ENCODE measurements at places on chromosomes 1 and 21. TPM values are rescaled to one million over a fixed set of nuclear protein-coding genes. Genes with fewer than 3 reads are reported as not detected.

TLR5 gene
- 7.2 TPM for total RNA-seq

S100A8 gene
- 29.7 TPM for total RNA-seq

- no peak for DNase-seq
These were observed 32.0 kb upstream of the GBP6 start for GRCh38 chr1:89331890-89332289.

- no peak for DNase-seq
These were observed 27.4 kb downstream of the MORC3 start for GRCh38 chr21:36347278-36347961.

DNA sequence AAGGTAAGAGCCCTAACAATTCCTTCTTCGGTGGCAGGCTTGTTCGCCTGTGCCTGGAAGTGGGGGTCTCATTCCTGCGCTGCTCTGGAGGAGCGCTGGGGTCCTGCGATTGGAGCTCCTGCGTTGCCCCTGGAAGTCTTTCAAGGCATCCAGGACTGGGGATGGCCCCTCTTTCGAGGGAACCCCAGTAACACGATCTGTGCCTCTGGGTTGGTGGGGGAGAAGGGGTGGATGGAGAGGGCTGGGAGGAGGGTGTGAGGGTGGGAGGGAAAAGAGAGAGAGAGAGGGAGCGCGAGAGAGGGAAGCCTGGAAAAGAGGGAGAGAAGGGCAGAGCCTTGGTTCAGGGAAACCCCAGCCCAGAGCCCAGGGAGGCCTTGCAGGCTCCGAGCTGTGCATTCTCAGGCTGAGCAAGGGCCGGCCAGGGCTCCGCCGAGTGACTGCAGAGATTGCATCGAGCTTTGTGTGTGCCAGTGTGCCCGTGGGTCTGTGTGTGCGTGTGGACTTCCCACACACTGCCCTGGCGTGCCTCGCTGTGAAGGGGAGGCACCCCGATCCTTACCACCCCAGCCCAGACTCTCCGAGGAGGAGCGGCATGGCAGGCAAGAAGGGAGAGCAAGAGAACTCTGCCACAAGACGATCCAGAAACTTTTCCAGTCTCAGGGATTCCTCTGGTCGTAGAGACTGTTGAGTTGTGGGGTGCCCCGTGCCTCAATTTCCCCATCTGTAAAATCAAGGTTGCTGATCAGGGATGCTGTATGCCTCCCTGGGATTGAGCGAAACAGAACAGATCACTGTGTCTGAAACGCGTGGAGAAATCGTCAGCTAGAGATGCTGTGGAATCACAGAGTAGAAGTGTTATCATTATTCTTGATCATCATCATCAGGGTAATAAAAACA, 619 bp downstream of the BCL9 start:
- peak; percentile 43 for DNase-seq

DNA sequence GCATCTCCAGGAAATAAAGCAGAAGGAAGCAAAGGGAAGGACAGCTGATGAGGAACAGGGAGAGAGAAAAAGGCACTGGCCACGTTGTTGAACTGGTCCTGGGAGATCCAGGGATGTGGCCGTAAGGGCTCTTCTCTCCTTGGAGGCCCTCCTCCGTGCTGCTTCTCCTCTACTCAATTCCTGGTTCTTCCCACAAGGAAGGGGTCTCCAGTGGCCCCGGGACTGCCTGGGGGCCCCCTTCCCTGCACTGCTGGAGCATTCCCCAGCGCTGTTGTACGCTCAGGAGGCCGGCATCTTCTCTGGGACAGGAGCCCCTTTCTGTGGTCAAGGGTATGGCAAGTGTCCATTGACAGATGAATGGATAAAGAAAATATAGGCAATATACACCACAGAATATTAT, 88.5 kb upstream of the TLR5 start:
- no peak for DNase-seq

DNA sequence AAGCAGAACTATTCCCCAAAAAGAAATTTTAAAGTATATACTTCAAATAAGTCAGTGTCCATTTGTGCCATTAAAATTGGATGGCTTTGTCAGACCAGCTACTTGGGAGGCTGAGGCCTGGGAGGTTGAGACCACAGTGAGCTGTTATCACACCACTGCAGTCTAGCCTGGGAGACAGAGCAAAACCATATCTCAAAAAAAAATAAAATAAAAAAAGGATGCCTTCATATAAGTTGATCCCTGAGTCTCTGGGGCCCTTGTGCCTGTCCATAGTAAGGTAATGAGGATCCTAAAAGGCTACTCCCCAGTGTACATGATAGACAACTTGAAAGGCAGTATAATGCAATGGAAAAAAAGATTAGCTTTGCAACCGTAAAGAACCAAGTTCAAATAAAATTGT, 81.2 kb upstream of the BARHL2 start:
- DNase-seq, result no peak

Measured in stomach (tissue), 19 donors.